Left lobe of liver (tissue), 2 donors: ENCODE measurements at places on chromosomes 5 and 9. TPM values are rescaled to one million over a fixed set of nuclear protein-coding genes. Genes with fewer than 3 reads are reported as not detected.

The PCA3 gene
- total RNA-seq: 0.60 TPM

The PDCD1LG2 gene
- 0.73 TPM for total RNA-seq

The PDE6A gene
- total RNA-seq: not detected

The TMC1 gene
- 0.18 TPM for total RNA-seq

The NMUR2 gene
- not detected for total RNA-seq

The KCNMB1 gene
- total RNA-seq: 0.23 TPM

The PAEP gene
- total RNA-seq: not detected

The PCDHB2 gene
- total RNA-seq: 0.08 TPM

The OR1J2 gene
- total RNA-seq: not detected

The LCP2 gene
- 7.3 TPM for total RNA-seq

The RANBP3L gene
- total RNA-seq: 3.3 TPM

The FCN2 gene
- 95.7 TPM for total RNA-seq

The MTREX gene
- total RNA-seq: 21.1 TPM

The PTGR1 gene
- 526 TPM for total RNA-seq

The OR2S2 gene
- not detected for total RNA-seq
